ENCODE measurements at places on chromosomes 7 and 10.

DNA sequence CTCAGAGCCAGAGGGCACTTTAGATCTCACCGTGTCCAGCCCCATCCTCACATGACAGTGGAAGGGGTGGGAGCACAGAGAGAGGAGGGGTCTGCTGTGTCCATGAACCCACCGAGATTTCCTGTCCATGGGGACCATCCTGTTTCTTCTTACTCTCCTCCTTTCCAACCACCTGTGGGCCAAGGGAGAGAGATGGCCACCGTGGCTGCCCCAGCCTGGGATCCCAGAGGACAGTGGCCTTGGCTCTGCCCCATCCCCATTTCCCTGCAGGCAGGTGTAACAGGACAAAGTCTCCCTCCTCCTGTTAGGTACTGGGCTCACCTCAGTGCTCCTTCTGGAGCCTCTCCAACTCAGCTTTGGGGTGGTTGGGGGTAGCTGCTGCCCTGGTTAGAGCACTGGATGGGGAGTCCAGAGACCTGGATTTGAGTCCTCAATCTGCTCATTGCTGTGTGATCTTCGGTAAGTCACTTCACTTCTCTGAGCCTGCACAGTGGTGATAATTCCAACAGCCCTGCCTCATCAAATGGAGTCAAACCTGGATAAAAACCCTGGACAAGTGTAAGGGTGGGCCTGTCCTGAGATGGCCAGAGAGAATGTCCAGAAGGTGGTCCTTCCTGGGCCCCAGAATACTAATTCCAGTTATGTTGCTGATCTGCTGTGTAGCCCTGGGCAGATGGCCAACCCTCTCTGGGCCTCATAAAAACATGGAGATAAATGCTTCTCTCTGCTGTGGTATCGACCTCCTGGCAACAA is 17.8 kb upstream of the PCBD1 start:
- DNase-seq: no peak

DNA sequence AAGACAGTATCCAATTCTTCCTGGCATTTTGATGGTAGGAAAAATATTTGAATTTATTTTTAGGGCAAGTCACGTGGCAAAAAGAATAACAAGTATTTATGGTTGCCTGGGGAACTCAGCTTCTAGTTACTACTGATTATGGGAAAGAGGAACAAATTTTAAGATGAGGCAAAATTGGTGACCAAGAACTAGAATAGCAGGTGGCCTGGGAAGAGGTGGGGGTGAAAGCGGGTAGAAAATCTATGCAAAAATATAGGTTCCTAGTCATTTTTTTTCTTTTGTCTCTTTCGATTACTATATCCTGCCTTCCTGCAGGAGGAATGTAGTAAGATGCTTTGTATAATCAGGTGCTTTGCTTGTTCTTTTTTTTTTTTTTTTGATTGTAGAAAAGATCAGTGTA is 27.8 kb downstream of the ENTPD1 start:
- no peak for DNase-seq

GRCh38 chr10:86363833-86364490 is 2.6 kb downstream of the GRID1 start:
- DNase-seq: no peak

- DNase-seq: no peak
Measured at GRCh38 chr10:61987951-61988379, 86.5 kb downstream of the ARID5B start.

DNA sequence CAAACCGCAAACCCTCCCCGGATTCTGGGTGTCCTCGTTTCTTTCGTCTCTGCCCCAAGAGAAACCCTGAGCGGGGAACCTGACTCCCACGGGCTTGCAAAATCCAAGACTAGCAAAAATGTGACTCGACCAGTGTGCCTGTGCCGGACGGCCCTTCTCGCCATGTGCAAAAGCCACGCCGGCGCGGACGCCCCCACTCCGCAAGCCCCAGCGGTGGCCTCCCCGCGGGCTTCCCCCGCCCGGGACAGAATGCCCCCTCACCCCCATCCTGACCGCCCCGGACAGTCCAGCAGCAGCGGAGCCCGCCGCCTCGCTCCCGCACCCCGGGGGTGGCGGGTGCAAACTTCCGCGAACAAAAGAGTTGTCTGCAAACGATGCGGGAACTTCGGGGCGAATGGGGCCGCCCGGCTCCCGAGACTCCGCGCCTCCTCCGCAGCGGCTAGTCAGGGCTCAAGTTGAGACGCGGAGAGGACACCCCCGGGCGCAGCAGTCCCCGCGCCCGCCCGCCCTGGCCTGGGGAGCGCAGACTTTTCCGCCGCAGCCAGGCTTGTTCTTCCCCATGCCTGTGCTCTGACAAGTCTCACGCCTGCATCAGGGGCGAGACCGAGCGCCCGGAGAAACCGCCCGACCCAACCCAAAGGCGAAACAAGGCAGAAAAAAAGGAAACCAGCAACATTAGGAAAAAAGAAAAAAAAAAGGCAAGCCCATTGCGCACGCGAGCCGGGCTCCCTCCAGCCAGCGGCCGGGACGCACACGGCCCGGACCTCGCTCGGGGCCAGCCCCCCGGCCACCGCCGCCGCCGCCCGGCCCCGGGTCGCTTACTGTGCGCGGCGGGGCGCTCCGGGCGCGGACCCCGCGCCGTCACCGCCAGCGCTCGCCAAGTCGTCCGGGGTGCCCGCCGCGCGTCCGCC is 732 bp downstream of the FAM53B start:
- DNase-seq: no peak

- DNase-seq: no peak
Measured at GRCh38 chr10:120734483-120735078, 116.6 kb upstream of the WDR11 start.

GRCh38 chr7:50366311-50366710 is 61.8 kb downstream of the IKZF1 start:
- DNase-seq: no peak

DNA sequence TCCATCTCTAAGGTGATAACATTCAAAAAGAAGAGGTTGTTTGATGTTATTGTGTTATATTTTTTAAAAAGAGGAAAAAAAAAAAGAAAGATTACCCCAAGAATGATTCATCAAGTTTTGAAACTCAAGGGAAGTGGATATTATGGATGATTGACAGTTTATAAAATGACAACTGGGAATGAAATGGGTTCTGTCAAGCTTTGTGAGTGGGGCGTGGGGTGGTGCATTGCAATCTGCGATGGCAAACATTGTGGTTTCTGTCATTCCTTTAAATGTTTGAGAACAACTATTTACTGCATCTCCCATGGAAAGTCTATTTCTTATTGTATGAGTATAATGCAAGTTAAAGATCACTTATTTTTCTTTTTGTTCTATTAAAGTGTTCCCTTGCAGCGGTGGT is 297.0 kb downstream of the CCDC3 start:
- no peak for DNase-seq

- DNase-seq: peak; percentile 57
Measured at GRCh38 chr7:37315772-37316715, 132.6 kb downstream of the ELMO1 start.

GRCh38 chr7:102933763-102934162 is 21.0 kb downstream of the LRRC17 start:
- DNase-seq: peak; percentile 89

DNA sequence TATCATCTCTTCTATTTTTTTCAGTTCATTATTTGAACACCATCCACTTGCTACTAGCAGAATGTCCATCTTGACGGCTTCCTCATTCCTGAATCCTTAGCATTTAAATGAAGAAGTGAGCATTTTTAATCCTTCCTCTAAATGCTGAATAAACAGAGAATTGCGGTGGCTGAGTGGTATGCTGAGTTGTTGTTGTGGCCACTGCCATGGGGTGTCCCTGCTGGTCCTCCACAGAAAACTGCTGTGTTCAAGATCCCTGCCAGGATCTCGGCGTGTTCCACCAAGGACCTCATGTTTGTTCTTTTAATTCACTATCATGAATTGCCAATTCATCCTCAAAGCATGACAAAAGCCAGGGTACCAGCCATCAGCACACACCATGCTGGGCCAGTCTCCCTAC is 48.9 kb upstream of the HABP2 start:
- no peak for DNase-seq

DNA sequence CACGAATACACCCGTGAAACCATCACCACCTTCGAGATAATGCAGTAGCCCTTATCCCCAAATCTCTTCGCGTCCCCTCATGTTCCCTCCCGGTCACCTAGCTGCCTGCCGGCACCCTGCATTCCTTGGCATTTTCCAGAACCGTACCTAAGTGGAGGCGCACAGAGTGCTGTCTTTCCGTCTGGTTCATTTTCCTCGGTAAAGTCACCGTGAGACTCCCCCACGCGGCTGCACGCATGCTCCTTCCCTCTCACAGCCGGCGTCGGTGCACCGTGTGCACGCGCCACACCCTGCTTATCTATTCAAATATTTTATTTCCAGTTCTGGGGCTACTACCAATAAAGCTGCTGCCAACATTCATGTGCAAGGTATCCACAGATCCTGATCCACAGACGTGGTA is 65.5 kb upstream of the NKX6-2 start:
- no peak for DNase-seq

DNA sequence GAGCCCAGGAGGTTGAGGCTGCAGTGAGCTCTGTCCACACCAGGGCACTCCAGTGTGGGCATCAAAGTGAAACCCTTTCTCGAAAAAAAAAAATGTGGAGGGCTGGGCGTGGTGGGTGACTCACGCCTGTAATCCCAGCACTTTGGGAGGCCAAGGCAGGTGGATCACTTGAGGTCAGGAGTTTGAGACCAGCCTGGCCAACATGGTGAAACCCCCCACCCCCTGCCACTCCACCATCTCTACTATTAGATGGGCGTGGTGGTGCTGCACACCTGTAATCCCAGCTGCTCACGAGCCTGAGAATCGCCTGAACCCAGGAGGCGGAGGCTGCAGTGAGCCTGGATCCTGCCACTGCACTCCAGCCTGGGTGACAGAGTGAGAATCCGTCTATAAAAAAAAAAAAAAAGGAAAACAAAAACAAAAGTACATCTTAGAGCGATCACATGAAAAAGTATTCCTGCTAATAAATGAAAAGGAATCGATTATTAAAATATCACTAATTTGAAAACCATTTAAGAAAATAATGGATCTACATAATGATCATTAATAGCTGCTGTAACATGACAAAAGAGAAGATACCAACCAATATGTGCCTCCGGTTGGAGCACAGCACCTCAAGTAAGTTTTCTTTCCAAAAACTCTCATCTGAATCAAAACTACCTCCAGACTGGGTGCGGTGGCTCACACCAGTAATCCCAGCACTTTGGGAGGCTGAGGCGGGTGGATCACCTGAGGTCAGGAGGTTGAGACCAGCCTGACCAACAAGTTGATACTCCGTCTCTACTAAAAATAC is 4.9 kb downstream of the HNRNPF start:
- peak; percentile 77 for DNase-seq

GRCh38 chr7:129989466-129989865 is 36.7 kb upstream of the UBE2H start:
- no peak for DNase-seq

Data from lower leg skin (tissue), 4 donors.